ENCODE measurements at places on chromosomes 4 and X. TPM values are rescaled to one million over a fixed set of nuclear protein-coding genes. Genes with fewer than 3 reads are reported as not detected.
A peak's percentile ranks its signal among the peaks of the same experiment; 100 is the strongest.

DNA sequence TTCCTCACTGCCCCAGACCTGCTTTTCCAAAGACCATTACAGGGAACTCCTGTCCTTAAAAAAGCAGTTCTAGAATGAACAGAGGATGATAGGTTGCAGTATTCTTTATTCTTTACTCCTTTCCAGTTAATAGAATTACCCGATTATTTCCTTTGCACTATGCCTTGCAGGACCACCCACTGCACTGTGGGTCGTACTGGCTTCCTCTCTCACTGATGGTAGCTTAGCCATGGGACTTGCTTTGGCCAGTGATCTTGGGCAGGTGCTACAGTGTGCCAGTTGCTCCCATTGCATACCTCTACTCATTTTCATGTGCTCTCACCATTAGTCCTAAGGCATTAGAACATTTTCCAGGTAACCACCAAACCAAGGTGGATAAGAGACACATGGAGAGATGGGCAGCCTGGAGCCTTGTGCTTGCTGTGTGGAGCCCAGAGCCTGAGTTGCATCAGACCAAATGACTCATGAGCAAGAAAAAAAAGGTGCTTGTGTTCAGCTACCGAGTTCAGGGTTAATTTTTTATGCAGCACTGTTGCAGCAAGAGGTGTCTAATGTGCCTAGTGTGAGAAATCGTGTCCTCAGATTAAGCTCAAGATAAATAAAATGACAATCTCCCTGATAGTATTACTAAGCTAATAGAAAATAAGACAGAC, 7.6 kb upstream of the UNC5C start:
- no peak overlapping the region for H3K27ac ChIP-seq
- no peaks in the 10 kb centered on the region for H3K36me3 ChIP-seq
- no peak overlapping the region for H3K4me3 ChIP-seq
- DNase-seq = no peak
- H3K4me1 ChIP-seq = no peaks in the 10 kb centered on the region

- H3K27ac ChIP-seq = no peak overlapping the region
- no peaks in the 10 kb centered on the region for H3K36me3 ChIP-seq
- no peaks in the 10 kb centered on the region for H3K4me1 ChIP-seq
Observed at GRCh38 chr4:94680176-94680862, 77.4 kb upstream of the BMPR1B start.

DNA sequence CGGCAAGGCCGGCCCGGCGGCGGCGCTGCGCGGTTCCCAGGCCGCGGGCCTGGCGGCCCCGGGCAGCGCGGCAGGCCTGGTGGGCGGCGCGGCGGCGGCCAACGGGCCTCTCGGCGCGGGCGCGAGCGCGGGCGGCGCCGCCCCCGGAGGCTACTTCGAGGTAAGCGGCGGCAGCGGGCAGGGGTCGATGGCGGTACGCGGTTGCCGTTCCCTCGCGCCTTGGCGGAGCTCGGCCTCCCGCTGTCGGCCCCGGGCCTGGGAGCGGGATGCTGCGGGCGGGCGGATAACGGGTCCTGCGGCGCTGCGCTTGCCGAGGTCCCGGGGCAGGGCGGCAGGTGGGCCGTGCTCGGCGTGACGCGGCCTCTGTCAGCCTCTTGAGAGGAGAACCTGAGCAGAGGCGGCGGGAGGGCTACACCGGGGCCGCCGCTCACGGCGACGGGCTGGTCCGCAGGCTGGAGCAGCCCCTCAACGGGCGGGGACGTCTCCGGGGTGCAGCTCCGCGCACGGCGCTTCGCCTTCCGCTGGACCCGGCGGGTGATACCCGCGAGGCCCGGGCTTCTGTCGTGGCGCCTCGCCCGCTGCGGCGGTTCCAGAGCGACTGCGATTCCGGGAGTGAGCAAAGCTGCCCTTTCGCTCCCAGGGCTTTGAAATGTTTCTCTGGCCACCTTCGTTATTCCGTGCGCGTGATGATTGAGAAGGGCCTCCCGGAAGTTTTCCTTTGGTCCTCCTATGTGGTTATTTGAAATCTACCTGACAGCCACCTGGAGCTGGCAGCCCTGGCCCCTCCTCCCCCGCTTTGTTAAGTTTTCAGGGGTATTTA, 774 bp downstream of the FAM193A start:
- peak; percentile 38 for DNase-seq
- H3K27me3 ChIP-seq = no peaks in the 10 kb centered on the region
- H3K4me3 ChIP-seq = peak overlapping the region; percentile 54
- H3K27ac ChIP-seq = peak overlapping the region; percentile 92

DNA sequence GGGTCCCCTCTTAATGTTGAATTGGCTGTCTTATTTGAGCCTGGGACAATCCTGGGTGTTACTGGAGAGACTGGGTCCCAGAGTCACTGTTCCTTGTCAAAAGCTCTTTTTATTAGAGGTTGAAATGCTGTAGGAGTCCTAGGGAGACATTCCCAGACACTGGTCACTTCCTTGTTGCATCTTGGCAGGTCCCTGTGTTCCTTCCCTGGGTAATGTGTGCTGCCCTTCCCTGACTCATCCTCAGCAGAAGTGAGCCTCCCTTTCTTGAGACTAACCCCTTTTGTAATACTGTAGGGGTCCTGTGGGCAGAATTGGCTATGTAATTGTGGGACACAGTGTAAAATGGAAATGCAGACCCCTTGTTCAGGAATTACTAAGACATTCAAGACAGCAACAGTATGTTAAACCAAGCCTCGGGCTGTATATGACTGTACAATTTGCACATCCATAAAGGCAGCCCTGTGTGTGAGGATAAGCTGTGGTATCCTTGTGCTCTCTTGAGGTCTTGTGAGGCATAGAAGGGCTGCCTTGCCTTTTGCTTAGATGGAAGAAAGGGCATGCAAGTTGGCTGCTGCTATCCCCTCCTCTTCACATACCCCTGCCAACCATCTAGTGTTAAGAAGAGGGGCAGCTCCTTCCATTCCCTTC, 53.5 kb downstream of the DCLK2 start:
- no peak overlapping the region for H3K27ac ChIP-seq
- no peak for DNase-seq
- H3K27me3 ChIP-seq = no peaks in the 10 kb centered on the region
- no peaks in the 10 kb centered on the region for H3K4me1 ChIP-seq
- no peaks in the 10 kb centered on the region for H3K36me3 ChIP-seq
- no peak overlapping the region for H3K4me3 ChIP-seq

DNA sequence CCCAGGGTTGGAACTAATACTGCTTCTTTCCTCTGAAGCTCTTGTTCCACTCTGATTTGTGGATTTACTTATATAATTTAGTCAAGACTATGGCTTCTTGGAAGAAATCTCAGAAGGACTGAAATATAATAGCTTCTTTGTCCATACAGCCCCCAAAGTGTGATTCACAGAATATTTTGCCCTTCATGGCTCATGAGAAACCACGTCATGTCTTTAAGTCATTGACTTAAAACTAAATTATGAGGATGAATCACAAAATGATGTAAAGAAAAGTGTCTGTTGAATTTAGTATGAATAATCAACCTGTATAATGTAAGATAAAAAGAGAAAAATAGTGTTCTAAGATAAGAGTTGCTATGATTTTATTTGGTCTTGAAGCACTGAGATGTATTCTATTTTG, 43.3 kb upstream of the AGA start:
- no peaks in the 10 kb centered on the region for H3K36me3 ChIP-seq
- DNase-seq = no peak

PCYT1B gene
- total RNA-seq = not detected

NDP gene
- total RNA-seq = not detected

SSX5 gene
- not detected for total RNA-seq
